Stimulated activated CD4-positive, alpha-beta T cell treated with anti-CD3 and anti-CD28 coated beads, TNF-alpha, amount 100 ng/mL, for 48 hours (primary cell): ENCODE measurements at places on chromosomes 16 and 17.

DNA sequence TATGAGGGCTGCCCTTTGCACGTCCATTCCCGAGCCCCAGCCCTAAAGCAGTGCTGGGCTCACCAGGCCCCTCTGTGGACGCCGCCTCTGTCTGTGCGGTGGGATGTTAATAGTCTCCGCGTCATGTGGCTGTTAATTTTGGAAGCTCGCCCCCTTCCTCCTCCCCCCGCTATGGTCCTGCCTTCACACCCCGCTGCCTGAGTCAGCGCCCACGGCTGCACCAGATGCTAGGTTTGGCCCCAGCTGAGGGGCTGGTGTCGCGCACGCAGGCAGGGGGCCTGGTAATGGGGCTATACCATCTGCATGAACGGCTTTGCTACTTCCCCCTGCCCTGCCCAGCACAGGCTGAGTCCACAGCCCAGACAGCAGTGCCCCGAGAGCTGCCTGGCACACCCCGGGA is 4.1 kb upstream of the SSTR5 start:
- no peak for DNase-seq

DNA sequence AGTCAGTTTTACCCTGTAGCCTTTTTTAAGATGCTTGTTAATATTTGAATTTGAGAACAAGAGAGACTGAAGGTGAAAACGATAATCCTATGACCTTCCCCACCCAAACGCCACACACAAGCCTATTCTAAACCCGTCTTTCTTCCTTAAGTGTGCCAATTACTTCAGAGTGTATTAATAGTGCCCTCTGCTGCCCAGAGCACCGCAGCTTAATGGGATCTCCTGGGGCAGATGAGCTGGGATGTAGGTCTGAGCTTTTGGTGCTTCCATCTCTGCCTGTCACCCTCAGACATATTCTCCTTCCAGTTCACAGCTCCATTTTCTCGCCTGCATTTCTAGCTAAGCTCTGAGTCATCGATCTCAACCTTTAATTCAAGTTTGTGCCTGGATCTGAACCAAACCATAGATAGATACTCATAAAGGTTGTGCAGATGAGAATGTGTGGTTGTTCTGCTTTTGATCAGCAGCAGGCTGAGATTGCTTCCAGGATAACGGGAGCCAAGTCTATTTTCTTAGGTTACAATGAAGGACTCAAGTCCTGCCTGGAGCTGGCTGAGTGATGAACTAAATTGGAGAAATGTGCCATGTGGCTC is 46.4 kb upstream of the CDH13 start:
- DNase-seq = no peak

DNA sequence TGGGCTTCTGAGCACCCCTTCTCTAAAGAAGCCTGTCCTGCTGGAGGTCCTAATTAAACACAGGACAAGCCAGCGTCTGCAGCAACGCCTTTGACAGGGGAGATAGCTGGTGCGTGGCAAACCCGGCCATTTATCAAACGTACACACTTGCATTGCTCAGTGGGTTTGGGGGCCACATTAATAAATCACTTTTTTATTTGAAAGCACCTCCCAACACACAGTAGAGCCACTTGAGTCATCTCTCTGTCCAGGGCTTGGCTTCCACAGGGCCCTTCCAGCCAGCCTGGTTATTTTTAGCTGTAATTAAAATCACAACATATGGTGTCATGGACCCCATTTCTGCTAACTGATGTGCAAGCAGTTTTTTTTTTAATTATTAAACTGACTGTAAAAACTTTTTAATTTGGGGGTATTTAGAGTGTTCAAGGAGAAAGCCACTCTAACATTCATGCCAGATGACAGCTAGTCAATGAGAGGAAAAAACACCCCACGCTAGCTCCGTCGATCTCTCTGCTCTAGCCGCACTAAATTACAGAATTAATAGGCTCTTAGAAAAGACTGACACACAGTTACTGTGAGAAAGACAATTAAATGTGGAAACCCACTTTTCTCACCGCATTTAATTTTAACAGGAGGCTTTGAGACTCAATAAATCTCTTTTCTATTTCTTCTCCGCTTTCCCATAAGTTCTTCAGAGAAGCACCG is 201.0 kb upstream of the WSCD1 start:
- DNase-seq = no peak

GRCh38 chr17:57624386-57624785 is 120.7 kb downstream of the CCDC182 start:
- DNase-seq = no peak

DNA sequence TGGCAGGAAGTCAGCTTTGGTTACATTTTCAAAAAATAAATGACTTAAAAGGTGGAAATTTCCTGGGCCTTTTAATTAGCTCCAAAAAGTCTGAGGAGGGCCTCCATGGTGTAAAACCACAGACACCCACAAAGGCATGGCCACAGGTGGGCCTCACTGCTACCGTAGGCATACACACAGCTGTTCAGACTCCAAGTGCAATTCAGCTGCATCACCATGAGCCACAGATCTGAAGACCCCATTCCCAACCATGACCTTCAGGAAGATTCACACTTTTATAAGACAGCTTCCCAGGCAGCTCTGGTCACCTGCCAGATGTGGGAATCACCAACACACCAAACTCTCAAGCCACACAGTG is 20.6 kb downstream of the CSNK2A2 start:
- no peak for DNase-seq

- no peak for DNase-seq
These were observed 82.4 kb upstream of the KIFC3 start for GRCh38 chr16:57884655-57885133.

GRCh38 chr16:30088237-30088831 is 3.4 kb downstream of the TBX6 start:
- DNase-seq = no peak

DNA sequence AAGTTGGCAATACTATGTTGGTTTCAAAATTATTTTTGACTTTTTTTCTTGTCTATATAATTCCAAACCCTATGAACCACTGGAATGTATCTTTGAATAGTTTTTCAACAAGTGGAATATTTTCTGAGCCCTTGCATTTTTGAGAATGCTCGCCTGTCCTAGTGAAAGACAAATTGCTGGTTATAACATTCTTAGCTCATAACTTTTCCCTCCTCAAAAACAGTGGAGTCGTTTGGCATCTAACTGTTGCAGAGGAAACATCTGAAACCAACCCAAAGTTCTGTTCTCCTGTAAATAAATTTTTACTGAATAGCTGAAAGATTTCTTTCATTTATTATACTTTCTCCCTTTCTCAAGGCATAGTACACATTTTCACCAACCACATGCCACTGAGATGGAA is 11.3 kb upstream of the COX10 start:
- DNase-seq = no peak

GRCh38 chr17:40316571-40317344 is 7.8 kb downstream of the RARA start:
- no peak for DNase-seq

- DNase-seq = no peak
These were observed 140.5 kb downstream of the STX8 start for GRCh38 chr17:9435165-9435564.

GRCh38 chr17:77451894-77452852 is 311.4 kb downstream of the SEC14L1 start:
- DNase-seq = no peak

GRCh38 chr16:8575399-8575798 is 14.9 kb downstream of the TMEM114 start:
- DNase-seq = no peak

DNA sequence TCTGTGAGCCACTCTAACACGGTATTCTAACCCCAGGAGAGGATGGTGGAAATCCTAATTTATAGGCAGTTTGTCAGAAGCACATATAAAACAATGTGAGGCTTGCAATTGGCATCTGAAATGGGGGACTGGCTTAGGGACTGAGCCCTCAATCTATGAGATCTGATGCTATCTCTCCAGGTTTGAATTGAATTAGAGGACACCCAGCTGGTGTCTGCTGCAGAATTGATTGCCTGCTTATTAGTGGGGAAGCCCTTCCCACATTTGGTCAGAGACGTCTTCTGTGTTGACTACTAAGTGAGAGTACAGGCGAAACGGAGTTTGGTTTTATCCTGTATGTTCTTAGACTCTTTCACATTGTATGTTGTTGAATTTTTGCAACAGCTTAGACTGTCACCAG is 13.6 kb upstream of the TMIGD1 start:
- DNase-seq = no peak

DNA sequence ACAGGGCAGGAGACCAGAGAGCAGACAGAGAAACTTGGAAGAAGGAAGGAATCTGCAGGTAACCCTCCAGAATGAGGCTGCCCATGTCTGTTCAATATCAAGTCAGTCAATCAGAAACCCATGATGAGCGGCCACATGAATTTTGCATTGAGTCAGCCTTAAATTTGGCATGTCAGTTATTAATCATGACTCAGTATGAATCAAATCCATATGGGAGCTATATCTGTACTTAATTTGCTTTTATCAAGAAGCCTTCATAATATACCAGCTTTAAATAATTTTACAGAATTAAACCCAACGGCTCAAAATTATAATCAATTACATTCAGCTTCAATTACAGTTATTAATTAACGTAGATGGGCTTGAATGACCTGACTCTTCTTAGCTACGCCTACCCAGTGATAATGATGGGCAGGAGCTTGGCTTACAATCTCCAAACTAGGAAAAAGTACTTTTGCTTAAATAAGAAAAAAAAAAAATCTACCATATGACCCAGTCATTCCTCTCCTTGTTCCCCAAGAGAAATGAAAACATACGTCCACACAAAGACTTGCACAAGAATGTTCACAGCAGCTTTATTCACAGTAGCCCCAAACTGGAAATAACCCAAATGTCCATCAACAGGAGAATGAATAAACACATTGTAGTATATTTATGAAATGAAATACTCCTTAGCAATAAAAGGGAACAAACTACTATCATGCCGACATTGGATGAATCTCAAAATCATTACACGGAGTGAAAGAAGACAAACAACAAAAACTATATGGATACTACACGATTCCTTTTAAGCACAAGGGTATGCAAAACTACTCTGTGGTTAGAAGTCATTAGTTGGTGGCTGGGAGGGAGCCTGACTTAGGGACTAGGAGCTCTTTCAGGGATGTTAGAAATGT is 48.6 kb downstream of the SLC39A11 start:
- no peak for DNase-seq

- no peak for DNase-seq
These were observed 40.6 kb upstream of the CDH5 start for GRCh38 chr16:66325717-66326376.

DNA sequence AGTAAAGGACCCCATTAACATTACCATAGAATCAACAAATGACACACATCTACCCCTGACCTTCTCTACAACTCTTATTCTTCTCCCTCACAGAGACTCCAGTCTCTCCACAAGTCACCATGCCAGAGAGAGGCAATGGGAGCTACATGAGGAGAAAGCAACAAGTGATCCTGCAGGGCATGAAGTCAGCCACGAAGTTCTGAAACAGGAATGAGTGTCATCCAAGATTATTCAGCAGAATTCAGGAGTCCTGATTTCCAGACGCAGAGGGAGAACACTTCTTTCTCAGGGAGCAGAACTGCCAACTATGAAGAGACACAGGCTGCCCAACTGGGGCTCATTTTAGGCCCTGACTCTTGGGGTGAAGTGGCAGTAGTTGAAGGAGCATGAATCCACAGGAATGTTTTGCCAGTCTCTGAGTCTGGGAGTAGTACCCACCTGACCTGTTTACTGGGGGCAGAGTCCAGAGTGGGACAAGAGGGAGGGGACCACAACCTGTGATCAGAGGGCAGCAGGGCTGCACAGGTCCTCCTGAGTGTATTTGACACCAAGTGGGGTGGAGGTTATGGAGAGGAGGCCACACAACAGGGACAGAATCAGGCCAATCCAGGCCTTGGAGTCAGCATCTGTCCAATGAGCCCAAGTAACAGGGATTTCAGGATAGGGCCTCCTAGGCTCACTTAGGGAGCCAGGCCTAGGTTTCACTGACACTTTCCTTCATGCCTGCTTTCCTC is 2.4 kb upstream of the MTMR4 start:
- DNase-seq = no peak

- DNase-seq = no peak
These were observed 21.4 kb downstream of the BAHCC1 start for GRCh38 chr17:81416612-81417011.

- no peak for DNase-seq
These were observed 74.7 kb downstream of the RPA1 start for GRCh38 chr17:1904273-1905182.

DNA sequence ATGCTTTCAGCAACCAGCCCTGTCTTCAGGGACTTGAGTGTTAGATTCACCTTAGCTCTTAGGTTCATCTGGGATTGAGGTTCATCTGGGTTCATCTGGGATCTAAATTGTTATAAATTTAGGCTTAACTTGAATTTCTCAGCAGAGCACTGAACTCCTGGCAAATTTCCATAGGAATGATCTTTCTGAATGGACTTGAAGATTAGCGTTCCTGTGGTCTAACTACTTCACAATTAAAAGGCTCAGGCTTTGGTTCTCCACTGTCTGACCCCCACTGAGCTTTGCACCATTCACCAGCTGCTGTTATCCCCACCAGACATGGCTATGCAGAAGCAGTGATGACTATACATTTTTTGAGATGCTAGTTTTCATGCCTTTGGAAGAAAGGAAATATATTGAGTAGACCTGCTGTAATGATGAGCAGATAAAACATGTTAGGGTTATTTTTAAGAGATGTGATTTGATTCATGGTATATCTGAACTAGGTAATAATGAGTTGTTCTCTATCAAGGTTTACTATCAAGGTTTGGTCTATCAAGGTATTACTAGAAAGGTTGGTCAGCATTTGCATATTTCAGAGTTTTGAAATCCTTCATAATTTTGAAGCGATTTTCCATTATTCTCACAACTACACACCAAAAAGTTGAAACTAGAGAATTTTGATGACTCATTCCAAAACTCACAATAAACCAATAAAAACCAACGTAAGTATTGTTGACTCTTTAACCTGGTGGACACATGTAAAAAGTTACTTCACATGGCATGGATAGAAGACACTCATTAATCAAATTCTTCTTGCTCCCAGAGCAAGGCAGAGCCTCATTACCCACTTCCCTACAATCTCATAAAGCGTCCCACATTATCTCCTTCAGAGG is 71.7 kb downstream of the SNX11 start:
- DNase-seq = no peak

- no peak for DNase-seq
These were observed 16.4 kb upstream of the HERPUD1 start for GRCh38 chr16:56915336-56916119.

- DNase-seq = no peak
These were observed at the start of gene P2RX1 for GRCh38 chr17:3915995-3916696. Gene P2RX1, minus strand, starts transcription at chr17:3916465. Its CDS starts 240 bp downstream, at chr17:3916225.

GRCh38 chr17:75876938-75877751 is 1.2 kb downstream of the TRIM47 start:
- DNase-seq = no peak

DNA sequence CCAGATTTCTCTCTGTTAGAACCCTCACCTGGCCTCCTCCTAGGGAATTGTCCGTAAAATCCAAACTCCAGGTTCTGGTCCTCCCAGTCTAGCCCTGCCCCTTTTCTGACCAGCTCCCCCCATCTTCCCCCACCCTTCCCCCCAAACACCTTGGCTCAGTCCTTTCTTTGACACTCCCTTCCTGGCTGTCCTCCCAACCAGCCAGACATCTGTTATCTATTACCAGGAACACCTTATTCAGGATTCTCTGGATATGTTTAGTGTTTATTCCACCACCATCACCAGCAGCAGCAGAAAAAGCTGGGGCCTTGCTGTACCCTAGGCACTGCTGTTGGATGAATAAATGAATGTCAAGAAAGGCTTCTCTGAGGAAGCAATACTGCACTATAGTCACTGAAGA is 4.0 kb upstream of the CMTM3 start:
- DNase-seq = no peak
